ENCODE measurements at places on chromosomes 11 and 22.

DNA sequence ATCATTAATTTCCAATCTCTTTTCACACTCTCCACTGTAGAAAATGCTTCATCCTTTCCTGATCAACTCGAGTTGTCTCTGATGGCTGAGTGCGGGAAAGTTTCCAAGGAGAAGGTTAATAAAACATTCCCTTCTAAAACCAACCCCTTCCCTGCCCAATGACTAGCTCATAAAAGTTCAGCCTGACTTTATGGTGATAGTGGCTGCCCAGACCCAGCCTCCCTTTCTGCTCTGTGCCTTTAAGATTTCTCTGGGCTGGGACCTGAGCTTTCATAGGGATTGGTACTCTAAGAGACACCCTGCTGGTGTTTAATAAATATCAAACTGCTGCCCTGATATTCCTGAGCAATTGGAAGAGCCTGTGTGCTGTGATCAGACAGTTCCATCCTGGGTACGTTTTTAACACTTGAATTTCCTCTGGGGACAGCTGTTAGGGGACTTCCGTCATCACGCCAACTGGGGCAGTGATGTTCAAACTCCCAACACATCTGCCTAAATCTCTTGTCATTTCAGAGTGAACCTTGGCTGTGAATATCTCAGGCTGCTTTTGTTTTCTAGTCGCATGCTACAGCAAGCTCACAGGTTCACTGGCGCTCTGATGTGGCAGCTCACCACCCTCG lies 195.0 kb upstream of the KIRREL3 start:
- no peak for DNase-seq

DNA sequence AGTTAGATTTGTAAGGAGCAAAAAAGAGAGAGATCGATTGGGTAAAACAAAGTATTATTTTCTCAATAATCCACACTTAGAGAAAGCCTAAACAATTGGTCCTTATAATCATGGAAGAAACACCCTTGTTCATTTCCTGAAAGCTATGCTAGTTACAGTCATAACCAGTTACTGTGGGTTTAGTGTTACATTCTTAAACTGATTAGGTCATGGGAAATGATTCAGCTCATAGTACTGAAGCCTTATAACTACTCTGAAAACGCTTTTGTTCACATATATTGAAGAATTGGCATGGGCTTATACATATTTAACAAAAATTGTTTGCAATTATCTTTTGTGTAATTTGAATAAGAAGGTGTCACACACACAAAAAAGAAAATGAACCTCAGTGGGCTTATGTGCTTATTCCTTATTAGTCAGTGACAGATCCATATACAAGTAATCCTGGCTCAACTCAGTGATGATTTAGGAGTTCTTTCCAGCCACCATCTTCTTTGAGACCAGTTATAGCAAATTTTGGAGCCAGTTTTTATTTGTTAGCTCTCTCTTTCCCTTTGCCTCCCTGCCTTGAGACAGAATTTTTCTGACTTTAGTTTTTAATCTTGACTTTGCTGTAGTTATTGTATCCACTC lies 198.5 kb upstream of the CTSC start:
- DNase-seq = no peak

DNA sequence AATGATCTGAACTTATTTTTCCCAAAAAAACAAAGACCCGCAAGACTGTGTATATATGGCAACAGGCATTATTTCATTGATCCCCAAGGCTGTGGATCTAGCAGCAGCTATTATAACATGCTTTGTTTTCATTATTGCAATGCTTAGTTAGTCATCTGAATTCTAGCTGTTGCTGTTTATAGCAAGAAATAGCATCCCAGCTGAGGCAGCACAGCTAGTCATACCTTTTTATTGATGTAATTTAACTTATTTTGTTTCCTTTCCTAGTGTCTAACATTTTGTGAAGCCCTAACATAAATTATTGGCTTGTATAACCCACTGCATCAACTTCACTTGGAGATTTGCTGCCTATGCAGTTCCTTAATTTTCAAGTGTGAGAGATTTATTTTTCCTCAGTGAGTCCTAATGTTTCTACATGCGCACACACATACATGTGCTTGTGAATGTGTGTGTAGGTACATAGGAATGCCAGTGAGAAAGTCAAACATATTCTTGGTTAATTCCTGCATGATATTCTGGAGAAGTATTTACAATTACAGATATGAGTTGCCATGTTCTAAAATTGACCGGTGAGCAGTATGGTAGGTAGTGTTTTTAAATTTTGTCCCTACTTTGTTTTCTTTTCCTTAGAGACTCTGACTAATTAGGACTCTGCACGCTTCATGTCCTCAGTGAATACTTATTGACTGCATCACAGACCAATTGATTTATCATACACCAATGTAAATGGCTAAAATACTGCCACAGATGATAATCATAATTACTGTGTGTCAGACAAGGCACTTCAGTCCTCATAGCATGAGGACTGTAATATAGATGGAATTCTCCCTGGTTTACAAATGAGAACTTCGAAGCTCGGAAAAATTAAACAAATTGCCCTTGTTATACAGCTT lies 119.3 kb downstream of the WNT11 start:
- no peak for DNase-seq

DNA sequence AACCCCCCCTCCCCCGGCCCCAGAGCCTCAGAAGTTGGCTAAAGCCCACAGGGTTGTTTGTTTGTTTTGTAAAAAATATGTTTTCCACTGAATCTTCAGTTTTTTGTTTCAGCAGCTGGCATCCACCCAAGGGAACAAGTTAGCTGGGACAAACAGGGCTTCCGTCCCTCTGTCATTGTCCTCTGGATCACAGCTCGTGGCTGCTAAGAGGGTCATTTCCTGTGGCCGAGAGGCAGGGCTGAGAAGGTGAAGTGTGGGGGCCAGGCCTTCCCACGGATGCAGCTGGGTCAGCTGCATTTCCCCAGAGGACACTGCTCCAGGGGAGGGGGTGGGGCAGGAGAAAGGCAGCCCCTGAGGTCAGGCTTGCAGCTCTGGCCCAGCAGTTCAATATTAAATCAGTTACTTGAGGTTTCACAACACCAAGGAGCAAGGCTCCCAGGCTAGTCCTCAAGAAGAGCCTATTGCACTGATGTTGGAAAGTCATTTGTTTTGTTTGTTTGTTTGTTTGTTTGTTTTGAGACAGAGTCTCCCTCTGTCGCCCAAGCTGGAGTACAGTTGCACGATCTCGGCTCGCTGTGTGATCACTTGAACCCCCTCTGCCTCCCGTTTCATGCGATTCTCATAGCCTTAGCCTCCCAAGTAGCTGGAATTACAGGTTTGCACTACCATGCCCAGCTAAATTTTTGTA lies 34.4 kb upstream of the SMTN start:
- DNase-seq = no peak

- DNase-seq = no peak
These were observed 40.3 kb upstream of the CADM1 start for GRCh38 chr11:115544422-115544948.

- DNase-seq = no peak
These were observed 87.1 kb downstream of the BCR start for GRCh38 chr22:23267226-23268043.

DNA sequence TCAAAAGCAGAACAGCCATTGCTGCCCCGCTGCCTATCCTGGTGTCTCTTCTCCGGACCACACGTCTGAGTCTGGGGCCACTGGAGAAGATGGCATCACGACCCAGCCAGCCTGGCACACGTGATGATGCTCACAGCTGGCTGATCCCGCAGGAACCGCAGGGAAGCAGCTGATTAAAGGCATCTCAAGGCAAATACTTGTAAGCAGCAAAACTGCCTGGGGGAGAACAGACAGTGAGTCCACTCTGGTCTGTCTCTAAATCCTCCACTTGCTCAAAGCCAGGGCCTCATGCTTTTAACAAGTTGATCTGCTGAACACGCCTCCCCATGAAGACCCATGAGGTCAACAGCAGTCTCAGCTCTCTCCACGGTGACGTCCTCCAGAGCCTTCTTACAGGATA lies 108.6 kb downstream of the BRD1 start:
- DNase-seq = no peak

All from GM12892 (cell line).